CD8-positive, alpha-beta memory T cell (primary cell): ENCODE measurements at places on chromosomes 4 and X. TPM values are rescaled to one million over a fixed set of nuclear protein-coding genes. Genes with fewer than 3 reads are reported as not detected.
A peak's percentile ranks its signal among the peaks of the same experiment; 100 is the strongest.

GRCh38 chr4:101258883-101259282 lies 88.4 kb downstream of the PPP3CA start:
- H3K4me3 ChIP-seq, result no peak overlapping the region
- H3K4me1 ChIP-seq, result peaks cover 18% of the 10 kb centered on the region
- H3K27me3 ChIP-seq, result no peaks in the 10 kb centered on the region
- H3K36me3 ChIP-seq, result no peaks in the 10 kb centered on the region
- no peak overlapping the region for H3K27ac ChIP-seq

ELMOD2 gene
- total RNA-seq, result 15.3 TPM

- H3K4me3 ChIP-seq, result no peak within 1 kb of the TSS
- no peaks in the 10 kb centered on the region for H3K36me3 ChIP-seq
- H3K27ac ChIP-seq, result no peak within 1 kb of the TSS
- no peak for DNase-seq
Observed at GRCh38 chrX:66638591-66639500, at the start of gene EDA2R. Gene EDA2R, minus strand, starts transcription at chrX:66639078. Its CDS starts 23,058 bp downstream, at chrX:66616020.

DNA sequence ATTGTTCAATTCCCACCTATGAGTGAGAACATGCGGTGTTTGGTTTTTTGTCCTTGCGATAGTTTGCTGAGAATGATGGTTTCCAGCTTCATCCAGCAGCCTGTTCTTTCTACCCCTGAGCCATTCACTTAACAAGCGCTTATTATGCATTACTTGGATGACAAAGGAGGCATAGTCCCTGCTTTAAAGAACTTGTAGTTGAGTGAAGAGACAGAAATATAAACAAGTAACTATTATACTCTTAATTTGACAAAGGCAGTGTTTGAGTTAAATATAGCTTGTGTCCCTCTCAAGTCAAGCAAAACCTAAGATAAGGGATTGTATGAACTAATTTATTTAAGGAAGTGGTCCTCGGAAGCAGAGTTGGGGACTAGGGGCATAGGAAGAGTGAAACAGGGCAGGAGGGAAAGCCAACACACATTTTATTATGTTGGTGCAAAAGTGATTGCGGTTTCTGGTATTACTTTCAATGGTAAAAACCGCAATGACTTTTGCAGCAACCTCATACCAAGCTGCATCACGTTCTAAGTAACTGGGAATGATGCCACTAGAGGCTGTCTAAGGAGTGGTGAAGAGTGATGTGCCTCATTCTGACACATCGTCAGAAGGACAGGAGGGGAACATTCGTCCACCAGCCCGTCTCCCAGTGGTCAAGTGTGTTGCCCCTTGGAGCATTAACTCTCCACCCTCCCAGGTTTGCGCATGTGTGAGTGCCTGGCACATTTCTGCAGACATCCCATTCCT lies 41.8 kb downstream of the QDPR start:
- no peaks in the 10 kb centered on the region for H3K36me3 ChIP-seq
- H3K4me3 ChIP-seq, result no peak overlapping the region
- H3K27me3 ChIP-seq, result no peaks in the 10 kb centered on the region
- no peak overlapping the region for H3K27ac ChIP-seq

FATE1 gene
- not detected for total RNA-seq

GRCh38 chr4:168411318-168412150 lies 68.8 kb downstream of the DDX60L start:
- no peak overlapping the region for H3K4me3 ChIP-seq
- DNase-seq, result no peak
- H3K4me1 ChIP-seq, result no peaks in the 10 kb centered on the region
- H3K36me3 ChIP-seq, result peaks cover 18% of the 10 kb centered on the region
- no peaks in the 10 kb centered on the region for H3K27me3 ChIP-seq
- H3K27ac ChIP-seq, result no peak overlapping the region

- H3K4me3 ChIP-seq, result no peak overlapping the region
- H3K36me3 ChIP-seq, result no peaks in the 10 kb centered on the region
- peaks cover 4% of the 10 kb centered on the region for H3K4me1 ChIP-seq
- peak overlapping the region; percentile 35 for H3K27ac ChIP-seq
Observed at GRCh38 chr4:95288552-95288951, 260.2 kb downstream of the UNC5C start.

GRCh38 chr4:158139086-158139485 lies 33.7 kb downstream of the GASK1B start:
- no peaks in the 10 kb centered on the region for H3K4me1 ChIP-seq
- H3K27me3 ChIP-seq, result no peaks in the 10 kb centered on the region
- H3K27ac ChIP-seq, result no peak overlapping the region
